ENCODE measurements at places on chromosomes 5 and 9.

DNA sequence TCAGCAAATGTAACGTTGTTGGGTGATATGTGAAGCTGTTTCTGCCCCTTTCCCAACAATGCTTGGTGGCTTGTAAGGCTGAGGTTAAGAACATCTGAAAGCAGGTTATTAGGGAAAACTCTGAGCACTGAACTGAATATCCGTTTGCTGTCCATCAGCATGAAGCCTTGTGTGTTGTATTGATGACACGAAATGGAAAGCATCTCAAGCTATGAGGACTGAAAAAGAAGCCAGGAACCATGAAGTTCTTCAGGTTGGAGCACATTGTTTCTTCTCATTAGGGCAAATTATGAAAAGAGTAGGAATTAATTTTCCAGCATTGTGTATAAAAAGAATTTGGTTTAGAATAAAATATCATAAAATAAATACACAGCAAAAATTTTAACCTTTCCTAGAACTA, 106.8 kb downstream of the IZUMO3 start:
- DNase-seq: no peak

DNA sequence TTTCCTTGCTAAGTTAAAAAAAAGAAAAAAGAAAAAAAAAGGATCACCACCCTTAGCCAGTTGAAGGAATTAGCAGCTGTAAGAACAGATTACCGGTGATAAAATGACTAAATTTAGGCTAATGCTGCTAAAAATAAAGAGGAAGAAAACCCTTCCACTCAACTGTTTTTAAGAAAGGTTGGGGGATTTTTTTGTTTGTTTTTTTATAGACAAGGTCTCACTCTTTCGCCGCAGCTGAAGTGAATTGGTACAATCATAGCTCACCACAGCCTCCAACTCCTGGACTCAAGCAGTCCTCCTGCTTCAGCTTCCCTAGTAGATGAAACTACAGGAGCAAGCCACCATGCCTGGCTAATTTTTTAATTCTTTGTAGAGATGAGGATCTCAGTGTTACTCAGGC, 101.7 kb downstream of the SNCAIP start:
- DNase-seq: no peak

DNA sequence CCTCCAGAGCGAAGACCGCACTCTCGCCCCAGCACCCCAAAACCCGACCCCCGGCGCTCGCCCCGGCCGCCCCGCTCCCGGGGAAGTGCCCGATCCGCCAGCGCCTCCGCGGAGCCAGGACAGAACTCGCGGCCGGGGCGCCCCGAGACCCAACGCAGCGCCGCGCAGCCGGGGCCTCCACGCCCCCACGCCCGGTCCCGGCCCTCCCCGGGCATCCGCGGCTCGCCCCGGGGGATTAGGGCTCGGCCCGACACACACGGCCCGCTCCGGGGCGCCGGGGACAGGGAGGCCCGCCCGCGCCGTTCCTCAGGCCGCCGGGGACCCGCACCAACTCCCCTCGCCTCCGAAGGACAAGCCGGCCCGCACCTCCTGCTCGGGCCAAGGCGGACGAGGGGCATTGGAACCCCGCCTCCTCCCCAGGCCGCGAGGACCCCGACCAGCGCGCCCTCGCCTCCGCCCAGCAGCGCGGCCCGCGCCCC, 544 bp downstream of the FNBP1 start:
- DNase-seq: no peak

GRCh38 chr5:83540105-83540504, 68.6 kb downstream of the VCAN start:
- DNase-seq: no peak

- no peak for DNase-seq
Measured at GRCh38 chr5:176414704-176415103, 1.6 kb downstream of the CLTB start.

- no peak for DNase-seq
Measured at GRCh38 chr5:135324897-135325650, 74.0 kb downstream of the MACROH2A1 start.

DNA sequence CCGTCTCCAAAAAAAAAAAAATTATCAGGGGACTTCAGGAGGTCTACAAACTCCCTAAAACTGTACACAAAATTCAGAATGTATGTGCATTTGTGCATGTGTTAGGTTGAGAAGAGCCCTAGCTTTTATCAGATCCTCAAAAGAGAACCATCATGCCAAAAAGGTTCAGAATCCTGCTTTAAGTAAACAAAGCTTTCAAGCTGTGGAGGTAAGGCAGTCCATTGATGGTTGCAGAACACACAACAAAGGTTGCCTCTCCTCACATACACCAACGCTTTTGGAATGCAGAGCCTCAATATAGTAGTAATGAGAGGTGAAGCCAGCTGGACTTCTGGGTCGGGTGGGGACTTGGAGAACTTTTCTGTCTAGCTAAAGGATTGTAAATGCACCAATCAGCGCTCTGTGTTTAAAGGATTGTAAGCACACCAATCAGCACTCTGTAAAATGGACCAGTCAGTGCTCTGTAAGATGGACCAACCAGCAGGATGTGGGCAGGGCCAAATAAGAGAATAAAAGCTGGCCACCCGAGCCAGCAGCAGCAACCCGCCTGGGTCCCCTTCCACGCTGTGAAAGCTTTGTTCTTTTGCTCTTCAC, 57.9 kb upstream of the RNF38 start:
- DNase-seq: no peak

DNA sequence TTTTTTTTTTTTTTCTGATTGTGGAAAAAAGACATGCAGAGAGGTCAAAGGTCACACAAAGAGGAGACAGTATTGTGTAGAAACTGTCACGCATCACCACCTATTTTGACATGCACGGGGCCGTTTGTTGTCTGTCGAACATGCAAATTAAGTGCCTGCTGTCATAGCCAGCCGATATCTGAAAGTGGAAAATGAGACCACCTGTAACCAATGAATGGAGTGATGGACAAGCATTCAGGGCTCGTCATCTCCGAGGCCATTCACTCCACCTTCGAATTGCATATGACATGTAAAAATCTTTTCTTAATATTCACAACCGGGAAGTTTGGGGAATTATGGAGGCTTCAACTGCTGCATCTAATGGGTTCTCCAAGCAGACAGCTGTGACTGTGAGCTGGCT, 512.2 kb upstream of the ADAMTS16 start:
- no peak for DNase-seq

DNA sequence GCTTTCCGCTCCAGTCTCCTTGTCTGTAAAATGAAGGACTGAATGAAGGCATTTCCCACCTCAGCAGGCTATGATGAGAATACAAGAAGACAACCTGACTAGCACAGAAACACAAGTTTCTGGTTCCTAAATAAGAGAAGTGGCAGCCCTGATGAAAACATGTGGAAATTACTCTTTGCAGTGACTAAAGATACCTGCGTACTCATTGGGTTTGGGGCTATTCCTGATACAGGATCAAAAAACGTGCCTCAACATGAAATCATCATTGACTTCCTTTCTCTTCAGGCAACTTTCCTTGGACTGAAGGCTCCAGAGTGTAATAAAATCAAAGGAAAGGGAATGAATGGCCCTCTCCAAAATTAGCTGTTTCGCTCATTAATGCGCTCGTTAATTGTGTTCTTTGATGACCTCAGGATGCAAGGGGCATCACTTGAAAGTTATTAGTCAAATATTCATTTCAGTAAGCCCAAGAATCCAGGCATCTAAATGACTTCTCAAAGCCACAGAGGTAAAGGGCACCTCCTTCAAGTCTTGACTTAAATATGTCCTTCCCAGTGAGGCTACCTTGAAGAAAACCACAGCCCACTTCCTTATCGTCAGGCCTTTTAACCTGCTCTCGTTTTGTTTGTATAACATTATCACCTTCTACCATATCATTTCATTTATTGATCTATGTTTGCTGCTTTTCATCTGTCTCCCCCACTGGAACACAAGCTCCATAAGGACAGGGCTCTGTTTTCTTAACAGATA, 68.9 kb downstream of the RASEF start:
- DNase-seq: no peak

- DNase-seq: no peak
Measured at GRCh38 chr9:109476642-109477257, 21.4 kb downstream of the PTPN3 start.

DNA sequence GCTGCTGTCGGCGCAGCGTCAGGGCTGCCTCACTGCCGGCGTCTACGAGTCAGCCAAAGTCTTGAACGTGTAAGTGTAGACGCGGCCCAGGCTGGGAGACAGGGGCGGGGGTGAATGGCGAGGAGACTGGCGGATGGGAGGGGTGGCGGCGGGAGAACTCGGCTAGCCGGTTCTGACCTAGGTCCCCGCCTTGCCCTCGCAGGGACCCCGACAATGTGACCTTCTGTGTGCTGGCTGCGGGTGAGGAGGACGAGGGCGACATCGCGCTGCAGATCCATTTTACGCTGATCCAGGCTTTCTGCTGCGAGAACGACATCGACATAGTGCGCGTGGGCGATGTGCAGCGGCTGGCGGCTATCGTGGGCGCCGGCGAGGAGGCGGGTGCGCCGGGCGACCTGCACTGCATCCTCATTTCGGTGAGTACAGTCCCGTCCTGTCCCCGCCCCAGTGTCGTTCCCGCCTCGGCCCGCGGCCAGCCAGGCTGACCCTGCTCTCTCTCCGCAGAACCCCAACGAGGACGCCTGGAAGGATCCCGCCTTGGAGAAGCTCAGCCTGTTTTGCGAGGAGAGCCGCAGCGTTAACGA, 745 bp downstream of the GADD45G start:
- no peak for DNase-seq
